ENCODE measurements at places on chromosomes 13 and 19. TPM values are rescaled to one million over a fixed set of nuclear protein-coding genes. Genes with fewer than 3 reads are reported as not detected.

SULT2A1 gene
- total RNA-seq = not detected

LENG9 gene
- 7.3 TPM for total RNA-seq

ZNF566 gene
- 8.1 TPM for total RNA-seq

LDLR gene
- 268 TPM for total RNA-seq

GPC6 gene
- 41.4 TPM for total RNA-seq
